ENCODE measurements at places on chromosomes 6 and 20. TPM values are rescaled to one million over a fixed set of nuclear protein-coding genes. Genes with fewer than 3 reads are reported as not detected.

GRCh38 chr6:3697609-3698008, 53.9 kb downstream of the PXDC1 start:
- DNase-seq, result no peak

GRCh38 chr20:54212226-54212625, 4.3 kb downstream of the PFDN4 start:
- DNase-seq, result no peak

GRCh38 chr6:45163952-45164766, 164.0 kb upstream of the RUNX2 start:
- DNase-seq, result no peak

GRCh38 chr6:168704678-168705077, 263.7 kb downstream of the SMOC2 start:
- DNase-seq, result no peak

GRCh38 chr20:36117638-36118037, 36.9 kb upstream of the EPB41L1 start:
- peak; percentile 43 for DNase-seq

GRCh38 chr20:35432430-35432735, 5.6 kb downstream of the GDF5 start:
- no peak for DNase-seq

GRCh38 chr6:2468601-2468955, 223.2 kb upstream of the GMDS start:
- DNase-seq, result no peak

DNA sequence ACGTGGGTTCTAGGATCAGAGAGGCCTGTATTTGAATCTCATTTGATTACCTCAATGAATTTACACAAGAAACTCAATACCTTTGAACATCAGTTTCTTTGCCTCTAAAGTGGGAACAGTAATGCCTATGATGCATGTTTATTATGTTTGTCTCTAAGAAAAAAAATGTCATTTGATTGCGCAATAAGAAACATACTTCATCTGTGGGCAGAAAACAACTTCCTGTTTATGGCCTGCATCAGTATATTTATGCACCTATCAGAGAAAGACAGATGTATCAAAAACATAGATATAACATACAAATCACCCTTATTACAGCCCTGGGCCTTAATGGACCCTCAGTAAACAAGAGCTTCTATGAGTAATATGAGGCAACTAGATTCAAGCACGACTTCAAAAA, 516.4 kb upstream of the ARID1B start:
- no peak for DNase-seq

DNA sequence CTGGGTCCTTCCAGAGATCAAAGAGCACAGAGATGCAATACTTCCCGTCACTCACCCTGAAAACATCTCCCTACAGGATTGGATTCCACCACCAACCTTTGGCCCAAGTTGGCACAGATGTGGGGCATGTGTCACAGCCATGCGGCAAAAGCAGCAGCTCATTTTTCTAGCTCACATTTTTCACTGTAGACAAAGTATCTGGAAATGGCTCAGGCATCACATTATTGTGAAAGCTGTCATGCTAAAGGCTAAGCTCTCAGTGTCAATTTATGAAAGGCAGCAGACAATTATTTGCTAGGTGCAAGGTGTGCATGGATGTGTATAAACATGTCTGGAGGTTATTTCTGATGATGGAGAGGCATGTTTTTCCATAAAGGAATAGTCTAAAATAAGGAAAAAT, 248.8 kb upstream of the PRND start:
- DNase-seq, result no peak

DNA sequence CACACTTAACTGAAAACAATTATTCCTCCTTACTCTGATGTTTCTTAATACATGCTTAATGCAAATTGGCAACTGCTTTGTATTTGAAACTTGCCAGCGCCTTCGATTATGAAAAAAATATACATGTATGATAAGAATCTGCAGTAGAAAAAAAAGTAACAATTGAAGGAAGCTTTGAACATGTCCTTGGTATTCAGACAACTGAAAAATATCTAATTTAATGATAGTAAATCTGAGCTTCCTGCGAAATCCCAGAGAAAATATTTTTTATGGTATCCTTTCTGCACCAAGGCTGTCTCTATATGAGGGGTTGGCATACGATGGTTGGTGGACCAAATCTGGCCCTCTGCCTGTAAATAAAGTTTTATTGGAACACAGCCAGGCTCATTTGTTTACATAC, 186.2 kb downstream of the HDGFL1 start:
- DNase-seq, result no peak

- no peak for DNase-seq
Measured at GRCh38 chr6:169976301-169977081, 225.1 kb downstream of the ERMARD start.

GRCh38 chr6:68951270-68951669, 316.2 kb downstream of the ADGRB3 start:
- DNase-seq, result no peak

- no peak for DNase-seq
Measured at GRCh38 chr6:116895935-116896334, 18.9 kb downstream of the RFX6 start.

DNA sequence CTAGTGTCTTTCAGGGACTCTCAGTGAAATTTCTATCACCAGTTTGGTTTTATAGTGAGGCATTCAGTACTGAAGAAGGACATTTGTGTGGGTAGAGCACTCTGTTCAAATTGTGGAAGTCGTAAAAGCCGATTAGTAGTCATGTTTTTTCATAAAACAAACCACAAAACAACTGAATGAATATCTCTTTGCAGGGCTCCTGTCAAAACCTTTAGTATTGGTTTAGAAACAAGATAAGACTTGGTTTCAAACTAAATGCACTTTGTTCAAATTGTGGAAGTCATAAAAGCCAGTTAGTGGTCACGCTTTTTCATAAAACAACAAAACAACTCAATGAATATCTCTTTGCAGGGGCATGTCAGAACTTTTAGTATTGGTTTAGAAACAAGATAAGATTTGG, 23.8 kb downstream of the ADGRF4 start:
- no peak for DNase-seq

Gene MCCD1
- total RNA-seq, result not detected

Gene PCNA
- total RNA-seq, result 28.0 TPM

Gene HCRTR2
- total RNA-seq, result not detected

Gene RSPO3
- total RNA-seq, result 0.27 TPM

Gene NHLRC1
- 1.1 TPM for total RNA-seq

Gene PKIG
- 172 TPM for total RNA-seq
